ENCODE measurements at places on chromosomes 12 and 14.

DNA sequence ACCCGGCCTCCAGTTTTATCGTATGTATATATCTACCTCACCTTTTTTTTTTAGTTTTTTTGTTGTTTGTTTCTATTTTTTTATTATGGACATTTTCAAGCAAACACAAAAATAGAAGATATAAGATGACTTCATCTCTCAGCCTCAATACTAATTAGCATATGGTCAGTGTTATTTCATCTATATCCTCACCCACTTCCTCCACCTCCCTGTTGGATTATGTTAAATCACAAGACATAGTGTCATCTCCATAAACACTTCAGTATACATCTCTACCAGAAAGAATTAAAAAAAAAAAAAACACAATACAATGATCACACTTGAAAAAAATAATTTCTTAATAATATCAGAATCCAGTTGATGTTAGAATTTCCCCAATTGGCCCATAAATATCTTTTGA lies 34.9 kb downstream of the RAB35 start:
- DNase-seq = no peak

- no peak for DNase-seq
Observed at GRCh38 chr12:114221957-114222630, 183.8 kb downstream of the TBX5 start.

- DNase-seq = no peak
Observed at GRCh38 chr12:13986031-13986430, 4.6 kb upstream of the GRIN2B start.

DNA sequence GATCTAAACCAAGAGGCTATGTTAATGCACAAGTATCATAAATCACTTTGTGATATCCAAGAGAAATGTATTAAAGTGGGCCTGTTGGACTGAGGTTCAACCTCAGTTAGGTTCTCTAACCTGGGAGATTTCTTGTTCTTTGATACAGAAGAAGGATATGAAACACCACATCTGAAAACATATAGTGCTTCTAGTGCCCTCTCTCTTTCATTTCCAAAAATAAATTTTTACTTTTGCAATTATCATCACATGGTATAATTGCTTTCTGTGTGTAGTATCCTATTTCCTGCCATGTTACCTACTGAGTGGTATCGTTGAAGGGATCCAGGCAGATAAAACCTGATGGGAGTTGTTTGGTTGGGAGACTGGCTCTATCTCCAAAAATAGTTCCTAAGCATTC lies 264.9 kb downstream of the CCER1 start:
- no peak for DNase-seq

DNA sequence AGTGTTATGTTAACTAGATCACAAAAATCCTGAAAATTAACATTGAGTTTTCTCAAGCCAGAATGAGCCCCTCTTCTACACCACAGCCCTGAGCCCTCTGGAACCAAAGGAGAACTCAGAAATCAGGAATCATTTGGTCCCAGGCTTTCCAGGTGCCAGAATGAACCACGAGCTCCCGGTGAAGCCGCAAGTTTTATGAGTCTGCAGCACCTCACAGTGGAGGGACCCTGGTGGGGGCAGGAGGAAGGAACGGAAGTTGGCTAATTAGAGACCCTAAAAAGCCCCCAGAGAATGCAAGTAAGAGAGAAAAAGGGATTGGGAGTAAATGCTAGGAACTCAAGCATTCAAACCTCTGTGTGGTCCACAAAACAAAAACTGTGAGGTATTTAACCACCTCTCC lies 52.9 kb upstream of the BCL2L14 start:
- DNase-seq = no peak

DNA sequence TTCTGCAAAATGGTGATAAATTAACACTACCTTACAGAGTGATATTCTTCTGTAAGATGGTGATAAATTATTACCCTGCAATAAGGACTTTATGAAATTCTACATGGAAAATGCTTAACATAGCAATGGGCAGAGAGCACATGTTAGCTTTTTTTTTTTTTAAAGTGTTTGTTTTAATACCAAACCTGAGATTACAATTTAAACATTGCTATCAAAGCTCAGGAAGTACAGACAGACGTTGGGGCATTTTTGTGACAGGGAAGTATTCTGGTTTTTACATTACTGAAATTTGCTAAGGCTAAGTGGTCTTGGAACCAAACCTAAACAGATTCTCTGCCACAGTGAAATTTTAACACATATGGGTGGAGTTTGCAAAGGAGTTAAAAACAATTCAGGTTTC lies 133.1 kb downstream of the FGD4 start:
- no peak for DNase-seq

DNA sequence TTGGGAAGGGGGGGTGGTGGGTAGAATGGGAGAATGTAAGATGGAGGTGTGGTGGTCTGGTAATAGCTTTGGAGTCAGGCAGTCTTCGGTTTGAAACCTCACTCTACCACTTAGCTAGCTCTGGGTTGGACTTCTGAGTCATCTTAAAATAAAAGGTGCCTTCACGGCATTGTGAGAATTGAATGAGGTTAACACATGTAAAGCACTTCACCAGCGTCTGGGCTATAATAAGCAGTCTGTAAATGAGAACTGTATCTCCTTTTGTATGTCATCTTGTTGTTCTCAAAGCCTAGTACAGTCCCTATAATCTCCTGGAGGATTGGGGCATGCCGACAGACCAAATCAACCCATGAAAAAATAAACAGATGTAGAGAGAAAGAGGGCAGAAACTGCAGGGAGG lies 11.2 kb downstream of the C2CD5 start:
- DNase-seq = no peak

Measured in left lung (tissue), 14 donors.